ENCODE measurements at places on chromosomes 3 and 15.

GRCh38 chr3:25863011-25863415 is 73.1 kb downstream of the OXSM start:
- DNase-seq, result no peak

DNA sequence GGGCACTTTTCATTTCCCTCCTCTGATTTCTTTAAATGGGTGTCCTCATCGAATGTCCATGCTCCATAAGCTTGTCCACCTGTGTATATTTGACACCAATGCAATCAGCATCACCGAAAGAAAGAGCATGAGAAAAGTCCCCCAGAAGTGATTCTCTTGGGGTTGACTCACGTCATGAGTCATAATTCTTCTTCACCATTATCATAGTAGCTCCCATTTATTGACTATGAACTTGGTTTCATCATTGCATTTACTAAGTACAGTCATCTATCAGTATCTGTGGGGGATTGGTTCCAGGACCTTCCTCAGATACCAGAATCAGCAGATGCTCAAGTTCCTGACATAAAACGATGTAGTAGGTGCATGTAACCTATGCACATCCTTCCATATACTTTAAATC is 372.5 kb upstream of the CFAP20DC start:
- DNase-seq, result peak; percentile 8

- no peak for DNase-seq
These were observed 403.1 kb upstream of the TGFBR2 start for GRCh38 chr3:30203301-30203700.

DNA sequence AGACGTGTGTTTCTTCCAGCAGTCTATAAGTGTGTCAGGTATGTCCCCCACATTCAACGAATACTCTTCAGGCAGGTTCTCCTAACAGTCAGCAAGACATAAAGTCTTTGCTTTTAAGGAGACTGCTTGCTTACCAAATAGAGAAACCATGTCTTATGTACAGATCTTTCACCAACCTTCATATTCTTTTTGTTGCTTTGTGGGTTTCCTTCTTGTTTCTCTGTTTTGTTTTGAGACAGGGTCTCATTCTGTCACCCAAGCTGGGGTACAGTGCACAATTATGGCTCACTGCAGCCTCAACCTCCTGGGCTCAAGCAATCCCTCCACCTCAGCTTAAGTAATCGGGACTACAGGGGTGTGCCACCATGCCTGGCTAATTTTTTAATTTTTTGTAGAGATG is 14.3 kb downstream of the DYNC1LI1 start:
- DNase-seq, result no peak

GRCh38 chr15:97817276-97817890 is 143.1 kb upstream of the ARRDC4 start:
- peak; percentile 12 for DNase-seq

GRCh38 chr3:46593274-46593862 is 19.0 kb upstream of the FAM240A start:
- DNase-seq, result no peak

GRCh38 chr3:56954125-56954524 is 106.3 kb upstream of the SPATA12 start:
- DNase-seq, result no peak

GRCh38 chr15:66452971-66453580 is 44.5 kb downstream of the SNAPC5 start:
- no peak for DNase-seq

GRCh38 chr3:33886015-33886414 is 87.6 kb downstream of the PDCD6IP start:
- DNase-seq, result no peak

GRCh38 chr15:33145447-33145846 is 49.1 kb downstream of the FMN1 start:
- DNase-seq, result no peak

DNA sequence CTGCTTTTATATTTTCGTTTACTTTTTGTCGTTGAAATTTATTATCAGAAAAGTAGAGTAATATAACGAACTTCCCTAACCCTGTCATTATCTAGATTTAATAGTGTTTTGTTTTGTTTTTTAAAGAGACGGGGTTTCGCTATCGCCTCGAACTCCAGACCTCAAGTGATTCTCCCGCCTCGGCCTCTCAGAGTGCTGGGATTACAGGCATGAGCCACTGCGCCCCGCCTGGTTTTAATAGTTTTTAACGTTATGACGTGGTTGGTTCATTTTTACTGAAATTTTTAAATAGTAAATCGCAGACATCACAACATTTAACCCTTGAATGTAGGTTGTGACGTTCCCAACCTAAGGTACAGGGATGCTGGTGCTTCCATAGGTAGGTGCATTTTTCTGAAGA is 1.0 kb downstream of the NGRN start:
- no peak for DNase-seq

DNA sequence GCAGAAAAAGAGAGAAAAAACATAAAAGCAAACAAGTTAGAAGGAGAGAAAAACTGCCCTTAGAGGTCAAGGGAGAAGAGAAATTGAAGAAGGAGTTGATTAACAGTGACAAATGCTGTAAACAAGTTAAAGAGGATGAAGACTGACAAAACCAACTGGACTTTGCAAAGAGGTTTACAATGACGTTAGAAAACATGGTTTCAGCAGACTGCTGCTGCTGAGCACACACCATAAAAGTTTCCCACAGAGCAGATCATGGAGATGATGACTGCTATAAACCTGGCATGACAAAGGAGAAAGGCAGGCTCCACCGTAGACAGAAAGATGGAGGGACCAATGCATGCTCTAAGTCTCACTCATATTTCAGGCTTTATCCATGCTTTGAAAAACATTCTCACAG is 78.7 kb downstream of the POLQ start:
- DNase-seq, result no peak

GRCh38 chr15:41337631-41338522 is 5.2 kb downstream of the NUSAP1 start:
- DNase-seq, result no peak

DNA sequence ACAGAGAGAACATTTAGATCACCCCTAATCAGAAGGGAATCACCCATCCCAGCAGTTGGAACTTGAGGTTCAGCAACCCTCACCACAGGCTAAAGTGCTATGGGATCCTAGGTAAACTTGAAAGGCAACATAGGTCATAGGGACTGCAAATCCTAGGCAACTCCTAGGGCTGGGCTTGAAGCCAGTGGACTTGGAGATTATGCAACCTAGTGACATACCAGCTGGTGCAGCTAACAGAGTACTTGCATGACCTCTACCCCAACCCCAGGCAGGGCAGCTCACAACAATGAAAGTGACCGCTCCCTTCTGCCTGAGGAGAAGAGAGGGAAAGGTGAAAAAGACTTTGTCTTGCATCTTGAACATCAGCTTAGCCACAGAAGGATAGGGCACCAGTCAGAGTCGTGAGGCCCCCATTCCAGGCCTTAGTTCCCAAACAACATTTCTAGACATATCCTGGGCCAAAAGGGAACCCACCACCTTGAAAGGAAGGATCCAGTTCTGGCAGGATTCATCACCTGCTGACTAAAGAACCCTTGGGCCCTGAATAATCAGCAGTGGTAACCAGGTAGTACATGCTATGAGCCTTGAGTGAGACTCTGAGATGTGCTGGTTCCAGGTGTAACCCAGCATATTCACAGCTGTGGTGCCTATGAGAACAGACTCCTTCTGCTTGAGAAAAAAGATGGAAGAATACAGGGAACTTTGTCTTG is 37.6 kb upstream of the FBN1 start:
- no peak for DNase-seq

DNA sequence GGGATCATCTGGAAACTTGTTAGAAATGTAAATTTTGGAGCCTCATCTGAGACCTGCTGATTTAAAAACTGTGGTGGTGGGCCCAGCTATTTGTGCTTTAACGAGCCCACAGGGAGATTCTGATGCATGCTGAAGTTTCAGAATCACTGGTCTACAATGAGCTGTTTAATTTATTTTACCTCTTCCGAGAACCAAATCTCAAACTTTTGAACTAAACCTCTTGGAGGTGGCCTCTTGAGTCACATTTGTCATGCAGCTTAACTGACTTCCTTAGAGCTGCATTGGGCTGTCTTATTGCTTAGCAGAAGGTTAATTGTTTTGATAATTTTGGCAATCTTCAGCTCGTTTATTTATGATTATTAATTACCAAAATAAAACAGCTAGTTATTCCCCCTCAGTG is 112.1 kb upstream of the NPHP3 start:
- no peak for DNase-seq

- DNase-seq, result no peak
These were observed 390.7 kb downstream of the EFHB start for GRCh38 chr3:19543212-19543841.

GRCh38 chr3:52250122-52250521 is 4.6 kb downstream of the PPM1M start:
- no peak for DNase-seq

- no peak for DNase-seq
These were observed 117.1 kb downstream of the RAB11A start for GRCh38 chr15:65986416-65986815.

GRCh38 chr3:195178124-195178910 is 92.6 kb downstream of the XXYLT1 start:
- no peak for DNase-seq

GRCh38 chr15:69015591-69015990 is 1.1 kb downstream of the NOX5 start:
- DNase-seq, result no peak

- DNase-seq, result no peak
These were observed 133.2 kb downstream of the ANXA2 start for GRCh38 chr15:60264566-60264965.

DNA sequence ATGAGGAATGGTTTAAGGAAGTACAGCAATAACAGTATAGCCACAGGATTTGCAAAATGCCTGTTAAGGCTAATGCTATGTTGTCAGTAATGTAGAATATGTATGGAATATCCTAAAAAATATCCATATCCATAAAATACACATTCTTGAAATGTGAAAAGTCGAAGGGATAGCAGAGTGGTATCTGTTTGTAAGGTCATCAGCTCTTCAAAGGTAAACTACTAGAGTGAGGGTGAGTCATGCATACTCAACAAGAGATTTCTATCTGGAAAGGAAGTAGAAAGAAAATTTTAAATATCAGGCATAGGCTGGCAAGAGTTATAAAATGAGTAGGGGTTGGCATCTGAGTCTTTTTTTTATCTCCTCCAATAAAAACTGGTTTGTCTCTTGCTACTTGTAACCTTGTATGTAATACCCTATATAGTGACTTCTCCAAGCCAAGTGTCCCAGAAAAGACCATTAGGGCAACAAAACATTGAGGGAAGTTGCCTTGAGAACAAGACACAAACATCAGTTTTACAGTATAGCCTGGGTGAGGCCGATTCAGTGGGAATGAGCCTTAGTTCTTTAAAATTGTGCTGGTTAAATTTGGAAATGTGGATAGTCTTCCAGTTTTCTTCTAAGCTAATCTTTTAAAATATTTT is 103.1 kb downstream of the SPATA16 start:
- DNase-seq, result peak; percentile 5

DNA sequence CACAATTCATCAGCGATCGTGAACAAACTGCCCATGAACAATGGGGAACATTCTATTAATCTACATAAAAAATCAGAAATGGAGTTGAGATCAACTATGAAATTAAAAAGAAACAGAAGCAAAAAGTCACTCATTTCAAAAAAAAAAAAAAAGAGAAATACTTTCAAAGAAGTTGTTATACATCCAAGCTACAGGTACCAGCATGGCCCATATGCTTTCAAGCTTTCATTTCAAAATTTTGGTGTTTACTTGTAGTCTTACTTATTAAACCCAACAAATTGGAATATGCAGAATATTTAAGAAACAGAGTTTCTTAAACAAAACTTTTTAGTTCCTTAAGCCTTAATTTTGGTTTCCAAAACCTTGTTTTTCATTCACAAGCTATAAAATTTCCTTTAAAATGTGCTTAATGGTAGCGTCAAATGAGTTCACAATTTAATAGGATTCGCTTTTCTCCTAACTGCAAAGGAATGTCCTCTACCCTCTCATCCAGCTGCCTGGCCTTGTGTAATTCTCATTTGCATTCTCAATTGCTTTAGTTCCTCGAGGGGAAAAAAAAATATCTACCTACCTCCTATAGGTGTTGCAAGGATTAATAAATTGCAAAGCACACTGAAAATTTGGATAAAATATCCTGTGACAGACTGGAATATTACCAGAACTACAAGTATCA is 565.2 kb downstream of the ROBO1 start:
- DNase-seq, result no peak

GRCh38 chr3:27565201-27565852 is 81.1 kb upstream of the SLC4A7 start:
- no peak for DNase-seq

GRCh38 chr15:59896663-59897074 is 107.4 kb upstream of the FOXB1 start:
- DNase-seq, result no peak

DNA sequence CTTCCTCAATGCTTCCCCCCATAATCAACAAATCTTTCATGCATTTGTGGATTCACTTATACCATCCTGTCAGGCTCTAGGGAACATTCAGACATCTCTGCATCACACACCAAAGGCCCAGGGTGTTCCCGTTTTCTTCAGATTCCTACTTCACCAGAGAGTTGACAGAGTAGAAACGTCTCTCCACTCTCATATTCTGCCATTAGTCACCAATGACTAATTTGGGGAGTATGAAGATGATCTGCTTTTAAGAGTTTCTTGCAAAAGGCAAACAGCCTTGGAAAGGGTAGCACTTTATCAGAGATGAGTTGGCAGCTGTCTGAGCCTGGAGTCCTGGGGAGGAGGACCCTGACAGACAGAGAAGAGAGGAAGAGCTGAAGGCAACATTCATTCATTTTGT is 55.8 kb upstream of the DGKG start:
- peak; percentile 73 for DNase-seq

DNA sequence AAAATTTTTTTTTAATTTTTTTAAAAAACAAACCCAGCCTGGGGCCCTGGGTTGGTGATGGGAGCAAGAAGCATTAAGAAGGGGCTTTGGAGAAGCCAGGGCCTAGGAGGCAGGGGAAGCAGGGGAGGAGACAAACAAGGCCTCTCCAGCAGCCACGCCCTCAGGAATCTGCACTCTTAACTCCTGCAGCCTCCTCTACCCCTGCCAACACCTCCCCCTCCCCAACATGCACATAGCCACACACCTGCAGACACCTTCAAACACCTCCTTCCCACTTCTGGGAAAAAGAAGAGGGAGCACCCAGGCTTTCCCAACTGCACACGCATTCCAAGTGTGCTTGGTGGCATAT is 2.7 kb upstream of the DCAF1 start:
- no peak for DNase-seq

- DNase-seq, result no peak
These were observed 130.0 kb downstream of the ASB7 start for GRCh38 chr15:100732211-100733055.

GRCh38 chr3:99626417-99626788 is 12.0 kb upstream of the COL8A1 start:
- no peak for DNase-seq

DNA sequence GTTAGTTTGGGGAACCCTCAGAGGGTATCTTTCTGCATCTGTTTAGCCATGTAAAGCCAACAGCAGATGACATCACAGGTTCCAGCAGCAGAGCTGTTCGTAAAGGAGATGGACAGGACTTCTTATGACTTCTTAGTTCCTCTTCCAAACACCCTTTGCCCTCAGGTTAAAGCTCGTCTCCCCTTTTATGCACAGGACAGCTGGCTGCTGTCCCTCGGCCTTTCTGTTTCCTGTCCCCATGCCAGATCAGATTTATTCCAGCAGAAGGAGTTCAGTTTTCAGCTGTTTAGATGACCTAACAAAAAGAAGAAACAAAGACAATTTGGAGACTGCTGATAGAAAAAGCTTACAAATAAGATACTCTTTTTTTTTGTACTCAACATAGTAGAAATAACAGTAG is 45.1 kb downstream of the SEC22A start:
- no peak for DNase-seq

- no peak for DNase-seq
These were observed 47.1 kb upstream of the CTDSPL start for GRCh38 chr3:37814547-37814946.
